ENCODE measurements at places on chromosomes 3 and 15. TPM values are rescaled to one million over a fixed set of nuclear protein-coding genes. Genes with fewer than 3 reads are reported as not detected.

The AMIGO3 gene
- total RNA-seq, result not detected

The SLC22A14 gene
- under 0.01 TPM for total RNA-seq

The MRPS25 gene
- total RNA-seq, result 20.9 TPM

The UTS2B gene
- not detected for total RNA-seq

The HCLS1 gene
- total RNA-seq, result 20.2 TPM

The CYP1A1 gene
- 65.0 TPM for total RNA-seq

The ZNF860 gene
- 1.5 TPM for total RNA-seq

The ANKRD63 gene
- not detected for total RNA-seq

The THAP10 gene
- total RNA-seq, result 1.0 TPM
